Activated CD4-positive, alpha-beta T cell treated with anti-CD3 and anti-CD28 coated beads, Interleukin-2, amount 10 ng/mL, durations not matched to agents 7 days and 5 days (primary cell): ENCODE measurements at places on chromosomes 1 and 21.

DNA sequence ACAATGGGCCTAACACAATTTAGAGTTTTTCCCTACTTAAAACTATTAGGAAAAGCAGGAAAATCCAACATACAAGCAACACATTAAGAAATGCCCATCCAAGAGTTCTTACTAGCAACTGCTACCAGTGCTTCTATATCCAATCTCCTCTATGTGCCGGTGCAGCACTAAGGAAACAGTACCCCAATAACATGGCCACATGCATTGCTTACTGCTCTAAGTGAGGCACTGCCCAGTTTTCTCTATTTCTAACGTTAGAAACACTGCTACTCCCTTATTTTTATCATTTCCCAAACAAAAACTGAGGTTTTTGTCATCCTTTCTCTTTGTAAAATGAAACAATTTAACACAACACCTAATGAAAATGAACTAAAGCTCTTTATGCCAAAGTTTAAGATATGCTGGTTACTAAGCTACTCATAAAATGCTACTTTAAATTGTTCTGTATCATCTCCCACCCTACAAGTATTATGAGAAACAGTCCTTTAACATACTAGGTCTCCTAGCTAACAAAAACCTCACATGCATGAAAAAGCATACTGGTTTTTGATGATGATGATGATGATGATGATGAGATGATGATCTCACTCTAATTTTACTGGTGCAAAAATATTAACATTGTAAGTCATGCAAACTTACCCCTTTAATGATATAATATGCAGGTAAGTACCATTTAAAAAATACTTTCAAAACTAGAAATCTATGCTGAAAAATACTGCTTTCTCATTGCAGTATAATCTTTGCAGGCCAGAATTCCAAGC lies 90.7 kb upstream of the TTC39A start:
- H3K4me1 ChIP-seq, result no peaks in the 10 kb centered on the region
- no peak overlapping the region for H3K27ac ChIP-seq
- H3K27me3 ChIP-seq, result no peaks in the 10 kb centered on the region

DNA sequence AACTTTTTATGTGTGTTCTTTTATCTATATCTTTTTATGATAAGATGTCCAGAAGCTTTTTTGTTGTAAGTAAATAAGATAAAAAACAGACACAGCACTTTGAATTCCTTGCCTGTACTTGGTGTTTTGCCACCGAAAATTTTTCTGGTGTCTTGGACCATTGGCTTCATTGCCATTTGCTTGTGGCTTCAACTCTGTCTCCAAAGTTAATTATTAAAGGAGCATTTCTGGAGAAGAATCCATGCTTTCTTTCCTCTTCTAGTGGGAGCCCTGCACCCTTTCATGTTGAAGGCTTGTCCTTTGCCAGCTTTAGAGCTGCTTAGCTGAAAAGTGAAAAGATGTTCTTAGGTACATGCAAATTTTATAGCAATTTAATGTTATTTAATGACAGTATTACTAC lies 112.2 kb downstream of the DYRK1A start:
- H3K27me3 ChIP-seq, result no peaks in the 10 kb centered on the region
- no peak overlapping the region for H3K4me3 ChIP-seq
- no peak for DNase-seq
- no peak overlapping the region for H3K27ac ChIP-seq
- peaks cover 19% of the 10 kb centered on the region for H3K4me1 ChIP-seq
- H3K36me3 ChIP-seq, result peaks cover 24% of the 10 kb centered on the region

GRCh38 chr21:34020005-34020847 lies 53.2 kb upstream of the MRPS6 start:
- no peak for DNase-seq
- peaks cover 31% of the 10 kb centered on the region for H3K4me1 ChIP-seq
- H3K36me3 ChIP-seq, result peaks cover 15% of the 10 kb centered on the region
- no peak overlapping the region for H3K27ac ChIP-seq
- H3K27me3 ChIP-seq, result no peaks in the 10 kb centered on the region

DNA sequence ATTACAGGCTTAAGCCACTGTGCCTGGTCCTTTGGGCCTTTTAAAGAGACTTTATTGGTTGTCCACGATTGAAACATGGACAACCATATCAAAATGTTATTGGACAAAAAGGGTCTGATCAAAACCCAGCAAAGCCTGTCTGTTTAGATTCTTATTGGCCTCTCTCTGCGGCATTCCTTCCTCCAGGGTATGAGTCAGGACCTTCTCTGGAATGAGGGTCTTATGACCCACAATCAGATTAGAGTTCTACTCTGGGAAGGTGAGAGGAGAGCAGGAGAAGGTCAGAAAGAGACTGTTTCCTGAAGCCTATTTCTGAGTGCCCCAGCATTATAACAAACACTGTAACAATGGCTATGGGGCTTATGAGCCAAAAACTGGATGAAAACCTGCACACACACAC lies 7.9 kb downstream of the LURAP1 start:
- H3K27ac ChIP-seq, result no peak overlapping the region
- no peak for DNase-seq
- H3K4me1 ChIP-seq, result no peaks in the 10 kb centered on the region
- H3K27me3 ChIP-seq, result peaks cover 3% of the 10 kb centered on the region
- no peak overlapping the region for H3K4me3 ChIP-seq
- H3K36me3 ChIP-seq, result no peaks in the 10 kb centered on the region
